ENCODE measurements at places on chromosomes 16 and 17.

DNA sequence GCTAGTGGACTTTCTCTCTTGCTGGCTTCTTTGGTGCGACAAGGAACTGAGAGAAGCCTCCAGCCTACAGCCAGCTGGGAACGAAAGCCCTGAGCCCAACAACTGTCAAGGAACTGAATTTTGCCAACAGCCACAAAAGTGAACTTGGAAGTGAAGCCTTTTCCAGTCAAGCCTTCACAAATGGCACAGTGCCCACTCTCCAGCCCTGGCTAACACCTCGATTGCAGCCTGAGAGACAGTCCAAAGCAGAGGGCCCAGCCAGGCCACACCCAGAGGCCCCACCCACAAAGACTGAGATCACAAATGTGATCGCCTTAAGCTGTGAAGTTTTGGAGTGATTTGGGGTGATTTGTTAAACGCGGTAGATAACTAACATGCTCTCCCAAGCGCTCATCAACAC lies 244.6 kb upstream of the SDK2 start:
- no peak for DNase-seq

- DNase-seq = peak; percentile 59
These were observed 188.4 kb upstream of the NLRP1 start for GRCh38 chr17:5772720-5773119.

DNA sequence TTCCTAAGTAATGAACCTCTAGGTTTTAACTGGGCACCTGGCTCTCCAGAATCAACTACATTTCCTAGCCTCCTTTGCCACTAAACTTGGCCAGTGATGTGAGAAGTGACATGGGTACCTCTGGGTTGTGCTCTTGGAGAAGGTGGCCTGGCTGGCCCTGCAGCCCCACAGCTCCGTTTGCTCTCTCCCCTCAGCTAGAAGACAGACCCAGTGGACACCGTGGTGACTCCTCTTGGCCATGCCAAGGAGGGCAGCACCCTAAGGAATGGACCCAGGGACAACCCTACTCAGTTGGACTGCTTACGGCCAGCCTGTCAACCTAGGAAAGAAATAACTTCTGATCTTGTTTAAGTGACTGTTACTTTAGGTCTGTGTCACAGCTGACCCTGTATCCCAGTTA lies 151.4 kb downstream of the TMEM132E start:
- no peak for DNase-seq

GRCh38 chr16:81283044-81283443 lies 31.7 kb upstream of the GAN start:
- DNase-seq = peak; percentile 28

- no peak for DNase-seq
These were observed 500 bp downstream of the COX6A2 start for GRCh38 chr16:31427441-31428278.

- no peak for DNase-seq
These were observed 106.0 kb downstream of the AMFR start for GRCh38 chr16:56319376-56319775.

GRCh38 chr16:81866820-81867440 lies 87.8 kb downstream of the PLCG2 start:
- DNase-seq = peak; percentile 52

- DNase-seq = no peak
These were observed 417.6 kb upstream of the DYNLRB2 start for GRCh38 chr16:80123189-80123588.

- no peak for DNase-seq
These were observed 7.4 kb upstream of the DHX40 start for GRCh38 chr17:59558039-59558438.

GRCh38 chr17:68011199-68011665 lies 15.0 kb upstream of the C17orf58 start:
- DNase-seq = no peak

GRCh38 chr17:64128787-64129514 lies 993 bp downstream of the ERN1 start:
- DNase-seq = peak; percentile 27

GRCh38 chr17:79031996-79032875 lies 8.3 kb downstream of the C1QTNF1 start:
- DNase-seq = no peak

GRCh38 chr16:4381935-4382794 lies 10.5 kb downstream of the VASN start:
- DNase-seq = no peak

- DNase-seq = no peak
These were observed 95.7 kb upstream of the METRNL start for GRCh38 chr17:82983510-82984248.

GRCh38 chr17:65553646-65554552 lies 7.5 kb downstream of the AXIN2 start:
- DNase-seq = no peak

DNA sequence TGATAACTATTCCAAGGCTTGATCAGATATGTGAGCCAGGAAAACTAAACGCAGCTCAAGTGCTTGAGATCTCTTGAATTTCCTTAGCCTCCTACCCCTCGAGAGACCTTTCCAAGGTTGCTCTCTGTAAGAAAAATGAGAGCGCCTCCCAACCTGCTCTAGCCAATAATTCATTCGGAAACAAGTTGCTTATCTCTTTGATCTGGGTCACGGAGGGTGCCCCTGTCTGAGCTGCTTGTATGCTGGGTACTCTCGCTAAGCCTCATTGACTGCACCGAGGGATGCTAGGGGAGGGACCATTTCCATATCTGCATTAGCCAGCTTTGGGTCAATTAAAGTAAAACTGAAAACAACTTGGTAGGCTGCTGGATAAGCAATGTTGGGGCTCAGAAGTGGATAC lies 70.1 kb upstream of the SHISA6 start:
- no peak for DNase-seq

GRCh38 chr16:68345351-68345810 lies 34.6 kb downstream of the PRMT7 start:
- DNase-seq = no peak

DNA sequence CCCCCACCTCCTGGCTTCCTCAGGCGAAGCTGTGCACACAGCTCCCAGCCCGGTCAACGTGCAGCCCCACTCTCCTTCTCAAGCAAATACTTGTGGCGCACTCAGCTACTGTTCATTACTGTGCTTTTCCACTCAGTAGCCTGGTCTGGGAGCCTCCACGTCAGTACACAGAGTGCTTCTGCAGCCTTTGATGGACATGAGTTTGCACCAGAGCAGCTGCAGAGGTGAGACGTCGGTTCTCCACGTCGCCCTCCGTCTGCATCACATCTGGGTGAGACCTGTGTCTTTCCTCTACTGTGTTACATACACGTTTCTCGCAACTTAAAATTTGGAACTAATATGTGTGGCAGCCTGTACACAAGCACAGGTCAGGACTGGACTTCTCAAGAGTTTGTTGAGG lies 334.3 kb downstream of the C16orf95 start:
- no peak for DNase-seq

GRCh38 chr17:12899604-12900003 lies 110.3 kb downstream of the ARHGAP44 start:
- DNase-seq = no peak

DNA sequence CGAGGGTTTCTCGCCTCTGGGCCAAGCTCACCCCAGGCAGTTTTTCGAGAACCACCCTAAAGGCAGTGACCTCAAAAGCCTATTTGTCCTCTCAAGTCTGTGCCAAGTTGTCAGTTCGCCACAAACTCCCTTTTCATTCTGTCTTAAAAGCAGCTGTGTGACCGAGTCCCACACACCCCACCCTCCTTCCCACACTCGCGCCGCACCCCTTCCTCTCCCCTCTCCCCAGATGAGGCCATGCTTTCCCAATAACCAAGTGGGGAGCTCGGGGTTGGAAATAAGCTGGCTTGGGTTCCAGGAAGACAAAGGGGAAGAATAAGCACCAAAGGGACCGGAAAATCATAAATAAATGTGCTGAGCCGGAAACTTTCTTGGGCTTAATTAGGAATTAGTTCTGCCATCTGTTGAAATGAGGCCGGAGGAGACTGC lies 36.7 kb downstream of the GRIN2C start:
- no peak for DNase-seq

DNA sequence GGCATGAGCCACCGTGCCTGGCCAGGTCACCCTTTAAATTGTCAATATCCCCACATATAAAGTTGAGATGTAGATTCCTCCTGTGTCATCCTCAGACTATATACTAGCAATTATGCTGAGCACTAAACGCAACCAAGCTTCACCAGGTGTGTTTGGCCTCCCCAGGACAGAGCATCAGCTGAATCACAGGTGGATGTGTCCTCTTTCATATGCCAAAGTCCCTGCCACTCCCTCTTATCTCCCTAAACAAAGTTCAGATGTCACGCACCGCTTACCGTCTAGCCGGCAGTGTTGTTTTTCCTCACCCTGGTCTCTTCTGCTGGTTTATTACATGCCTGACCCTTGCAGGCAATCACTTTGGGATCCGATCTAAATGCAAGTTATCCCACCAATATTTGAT lies 43.8 kb upstream of the ARHGAP44 start:
- DNase-seq = no peak

DNA sequence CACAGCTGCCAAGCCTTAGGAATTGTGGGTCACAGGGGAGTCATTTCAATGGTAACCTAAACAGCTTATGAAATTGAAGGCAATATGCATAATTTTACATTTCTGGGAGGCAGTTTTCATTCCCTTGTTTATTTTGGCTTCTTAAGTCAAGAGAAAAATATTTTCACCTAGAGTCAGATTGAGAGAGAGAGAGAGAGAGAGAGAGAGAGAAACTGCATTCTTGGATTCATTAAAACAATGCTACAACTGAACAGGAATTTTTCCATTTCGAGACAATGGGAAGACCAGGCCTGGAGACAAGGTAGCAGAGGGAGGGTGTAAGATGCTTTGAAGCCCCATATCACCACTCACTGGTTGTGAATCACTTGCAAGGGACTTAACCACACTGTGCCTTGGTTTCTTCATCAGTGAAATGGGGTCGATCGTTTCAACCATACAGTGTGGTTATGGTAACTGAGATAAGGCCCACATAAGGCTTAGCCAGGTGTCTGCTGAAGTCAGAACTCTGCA lies 224.7 kb upstream of the IRX3 start:
- DNase-seq = no peak

GRCh38 chr17:1099242-1099641 lies 80.5 kb downstream of the ABR start:
- no peak for DNase-seq

GRCh38 chr17:76268991-76269981 lies 4.1 kb downstream of the UBALD2 start:
- no peak for DNase-seq

DNA sequence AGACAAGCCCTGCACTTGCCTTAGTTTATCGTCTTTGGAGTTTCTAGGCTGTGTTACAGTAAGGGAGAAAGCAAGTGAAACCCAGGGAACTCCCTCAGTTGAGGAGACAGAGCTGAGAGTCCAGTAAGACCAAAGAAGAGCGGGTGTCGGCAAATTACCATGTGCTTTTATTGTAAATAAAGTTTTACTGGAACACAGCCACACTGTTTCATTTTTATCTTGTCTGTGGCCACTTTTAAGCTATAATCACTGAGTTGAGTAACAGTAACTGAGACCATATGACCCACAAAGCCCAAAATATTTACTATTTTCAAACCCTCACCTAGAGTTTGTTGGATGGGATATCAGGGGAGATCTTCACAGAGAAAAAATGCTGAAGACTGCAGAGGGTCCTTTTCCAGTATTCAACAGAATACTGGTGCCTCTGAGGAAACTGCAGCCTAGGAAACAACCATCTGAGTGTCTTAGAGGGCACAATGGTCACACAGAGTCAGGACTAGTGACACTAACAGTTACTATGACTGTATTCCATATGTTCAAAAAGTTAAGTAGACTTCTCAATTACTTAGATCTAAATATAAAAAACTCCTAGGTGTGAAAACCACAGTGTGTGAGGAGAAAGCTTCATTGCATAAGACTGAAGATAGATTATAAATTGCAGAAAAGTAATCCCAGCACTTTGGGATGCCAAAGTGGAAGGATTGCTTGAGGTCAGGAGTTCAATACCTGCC lies 351.1 kb upstream of the TBX2 start:
- no peak for DNase-seq

GRCh38 chr17:40219594-40220338 lies 662 bp downstream of the WIPF2 start:
- peak; percentile 62 for DNase-seq

DNA sequence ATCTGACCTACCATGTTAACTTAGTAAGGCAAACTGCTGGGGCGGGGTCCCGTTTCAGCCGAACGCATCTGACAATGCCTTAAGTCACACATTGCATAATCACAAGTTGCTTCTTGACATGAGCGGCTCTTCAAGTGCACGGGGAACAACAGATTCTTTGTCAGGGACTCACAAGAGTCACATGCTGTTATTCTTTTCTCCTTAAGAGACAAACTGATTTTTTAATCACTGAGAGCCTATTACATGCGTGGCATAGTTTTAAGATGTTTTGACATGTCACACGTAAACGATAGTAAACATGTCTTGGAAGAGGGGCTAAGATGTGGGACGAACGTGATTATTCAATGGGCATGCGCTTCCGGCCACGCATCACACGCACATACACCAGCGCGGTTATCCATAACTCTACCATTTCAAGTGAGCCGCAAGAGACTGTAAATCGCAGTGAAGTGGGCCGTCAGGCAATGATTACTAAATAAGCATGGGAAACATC lies 63.4 kb downstream of the ADCY9 start:
- no peak for DNase-seq

- no peak for DNase-seq
These were observed 4.9 kb upstream of the UBALD2 start for GRCh38 chr17:76260220-76260619.

DNA sequence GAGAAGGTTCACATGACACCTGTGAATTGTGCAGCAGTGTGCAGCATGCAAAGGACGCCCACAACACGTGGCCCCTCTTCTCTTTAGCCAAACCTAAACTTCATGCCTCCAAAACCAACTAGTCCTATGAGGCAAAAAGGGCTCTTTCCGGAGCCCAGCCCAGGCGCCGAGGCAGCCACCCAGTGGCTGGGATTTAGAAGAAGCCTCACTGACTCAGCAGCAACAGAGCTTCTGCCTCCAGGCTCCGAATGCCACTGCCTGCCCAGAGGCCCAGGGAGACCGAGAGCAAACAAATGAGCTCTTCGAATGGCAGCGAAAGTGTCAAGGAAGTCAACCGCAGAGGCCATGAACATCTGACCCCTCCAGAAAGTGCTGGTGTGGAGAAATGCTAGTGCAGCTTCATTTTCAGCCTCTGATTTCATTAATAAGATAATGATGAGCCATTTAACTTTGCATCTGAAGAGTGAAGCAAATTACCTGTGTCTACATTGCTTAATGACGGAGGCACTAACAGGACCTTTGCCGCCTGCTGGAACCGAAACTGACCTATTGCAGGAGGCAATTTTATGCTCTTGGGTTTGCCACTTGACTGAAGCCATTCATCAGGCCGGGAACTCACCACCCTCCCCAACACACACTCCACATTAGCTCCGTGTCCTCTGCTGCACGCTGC lies 157.7 kb upstream of the RPL38 start:
- DNase-seq = peak; percentile 12

DNA sequence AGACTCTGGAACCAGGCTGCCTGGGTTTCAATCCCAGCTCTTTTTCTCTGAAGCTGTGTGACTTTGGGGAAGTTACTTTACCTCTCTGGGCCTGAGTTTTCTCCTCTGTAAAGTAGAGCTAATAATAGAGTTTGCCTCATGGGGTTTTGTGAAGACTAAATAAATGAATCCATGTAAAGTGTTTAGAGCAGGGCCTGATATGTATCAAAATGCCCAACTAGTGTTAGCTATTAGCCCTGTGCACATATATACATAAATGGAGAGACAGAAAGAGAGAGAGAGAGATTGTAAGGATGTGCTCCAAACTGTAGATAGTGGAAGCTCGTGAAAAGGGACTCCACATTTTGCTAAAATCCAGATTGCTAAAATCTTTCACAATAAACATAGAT lies 44.8 kb upstream of the HAPSTR1 start:
- DNase-seq = no peak
